ENCODE measurements at places on chromosomes 6 and 20.

DNA sequence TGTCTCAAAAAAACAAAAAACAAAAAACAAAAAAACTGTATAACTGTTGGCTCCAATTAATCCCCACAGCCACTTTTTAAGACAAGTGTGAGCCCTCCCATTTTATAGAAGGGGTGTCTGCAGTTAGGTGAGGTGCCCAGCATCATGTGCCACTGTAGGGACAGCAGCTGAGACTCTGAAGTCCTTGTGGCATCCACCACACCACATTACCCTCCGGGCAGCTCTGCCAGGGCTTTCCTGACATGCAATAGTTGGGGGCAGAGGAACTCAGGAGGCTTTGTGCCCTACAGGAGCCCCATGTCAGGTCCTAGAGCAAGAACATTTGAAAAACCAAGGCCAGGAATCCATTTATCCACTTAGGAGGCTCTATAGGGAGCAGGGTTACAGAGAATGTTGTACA lies 17.3 kb downstream of the PKIG start:
- DNase-seq = no peak

DNA sequence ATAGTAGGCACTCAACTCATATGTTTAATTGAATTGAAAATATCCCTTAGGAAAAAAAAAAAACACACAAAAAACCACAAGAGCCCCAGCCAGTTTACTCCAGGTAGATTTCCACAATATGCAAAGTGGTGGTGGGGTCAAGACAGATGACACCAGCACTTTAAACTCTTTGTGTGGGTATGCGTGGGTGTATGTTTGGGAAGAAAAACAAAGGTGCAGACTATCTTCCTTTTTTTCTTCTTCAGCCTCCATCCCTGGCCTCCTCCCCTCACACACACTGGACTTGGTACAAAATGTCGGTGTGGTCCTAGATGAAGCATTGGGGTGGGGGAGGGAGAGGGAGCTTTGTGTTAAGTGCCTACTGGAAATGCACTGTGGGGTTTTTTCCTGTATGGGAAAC lies 42.2 kb upstream of the CDKAL1 start:
- DNase-seq = no peak

GRCh38 chr6:69848552-69848951 lies 17.8 kb upstream of the COL19A1 start:
- no peak for DNase-seq

DNA sequence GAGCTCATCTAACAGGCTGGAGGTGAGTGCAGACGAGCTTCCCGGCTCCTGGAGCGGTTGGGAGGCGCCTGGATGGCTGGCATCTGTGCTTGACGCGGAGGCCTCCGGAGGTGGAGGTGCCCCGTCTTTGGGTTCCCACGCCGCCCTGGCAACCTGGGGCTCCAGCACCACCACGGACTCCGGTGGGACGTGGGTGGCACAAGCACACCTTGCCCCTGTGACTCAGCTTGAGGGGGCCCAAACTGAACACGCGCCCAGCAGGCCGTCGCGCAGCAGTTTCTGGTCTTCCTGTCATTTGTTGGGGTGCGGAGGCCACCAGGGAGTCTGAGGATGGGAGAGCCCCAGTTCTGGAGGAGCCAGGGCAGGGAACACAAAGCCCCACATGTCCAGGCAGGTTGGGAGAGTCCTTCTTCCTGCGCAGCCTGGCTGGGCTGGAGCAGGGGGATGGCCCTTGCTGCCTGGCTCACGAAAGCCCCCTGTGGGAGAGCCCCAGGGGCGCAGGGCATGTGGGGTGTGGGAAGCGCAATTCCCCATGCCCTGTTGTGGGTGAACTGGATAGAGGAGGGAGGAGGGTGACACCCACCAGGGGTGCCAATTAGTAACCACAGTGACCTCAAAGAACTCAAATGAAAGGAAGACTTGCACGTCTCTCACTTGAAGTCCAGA lies 1378.6 kb upstream of the DEFB115 start:
- DNase-seq = no peak

- DNase-seq = no peak
Observed at GRCh38 chr6:7389162-7389450, 436 bp downstream of the CAGE1 start.

DNA sequence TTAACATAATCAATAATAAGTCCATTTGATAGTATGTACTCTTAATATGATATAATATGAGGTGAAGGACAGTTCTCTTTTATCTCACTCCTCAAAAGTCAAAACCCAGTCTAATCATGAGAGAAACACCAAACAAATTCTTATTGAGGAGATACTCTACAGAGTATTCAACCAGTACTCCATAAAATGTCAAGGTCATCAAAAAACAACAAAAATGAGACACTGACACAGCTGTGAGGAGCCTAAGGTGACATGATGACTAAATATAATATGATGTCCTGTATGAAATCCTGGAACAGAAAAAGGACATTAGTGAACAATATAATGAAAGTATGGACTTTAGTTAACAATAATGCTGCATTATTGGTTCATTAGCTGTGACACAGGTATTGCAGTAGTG lies 675.1 kb downstream of the HTR1B start:
- no peak for DNase-seq

- no peak for DNase-seq
Observed at GRCh38 chr6:89580997-89581666, 57.4 kb downstream of the LYRM2 start.

DNA sequence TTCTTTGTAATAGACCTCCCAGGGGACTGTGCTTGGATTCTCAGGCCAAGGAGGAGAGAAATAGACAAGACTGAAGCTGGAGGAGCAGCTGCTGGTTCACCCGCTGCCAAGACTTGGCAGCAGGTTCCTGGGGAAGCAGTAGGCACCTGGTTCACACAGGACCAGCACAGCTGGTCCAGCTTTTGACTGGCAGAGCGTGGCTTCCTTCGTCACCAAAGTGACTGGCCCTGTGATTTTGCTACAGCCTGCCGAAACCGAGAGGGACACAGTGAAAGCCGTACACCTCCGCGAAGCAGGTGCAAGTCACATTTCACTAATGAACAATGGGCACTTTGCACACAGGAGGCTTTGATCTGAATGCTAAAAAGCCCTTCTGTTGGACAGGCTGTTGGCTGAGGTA lies 199.0 kb downstream of the RNF144B start:
- no peak for DNase-seq

DNA sequence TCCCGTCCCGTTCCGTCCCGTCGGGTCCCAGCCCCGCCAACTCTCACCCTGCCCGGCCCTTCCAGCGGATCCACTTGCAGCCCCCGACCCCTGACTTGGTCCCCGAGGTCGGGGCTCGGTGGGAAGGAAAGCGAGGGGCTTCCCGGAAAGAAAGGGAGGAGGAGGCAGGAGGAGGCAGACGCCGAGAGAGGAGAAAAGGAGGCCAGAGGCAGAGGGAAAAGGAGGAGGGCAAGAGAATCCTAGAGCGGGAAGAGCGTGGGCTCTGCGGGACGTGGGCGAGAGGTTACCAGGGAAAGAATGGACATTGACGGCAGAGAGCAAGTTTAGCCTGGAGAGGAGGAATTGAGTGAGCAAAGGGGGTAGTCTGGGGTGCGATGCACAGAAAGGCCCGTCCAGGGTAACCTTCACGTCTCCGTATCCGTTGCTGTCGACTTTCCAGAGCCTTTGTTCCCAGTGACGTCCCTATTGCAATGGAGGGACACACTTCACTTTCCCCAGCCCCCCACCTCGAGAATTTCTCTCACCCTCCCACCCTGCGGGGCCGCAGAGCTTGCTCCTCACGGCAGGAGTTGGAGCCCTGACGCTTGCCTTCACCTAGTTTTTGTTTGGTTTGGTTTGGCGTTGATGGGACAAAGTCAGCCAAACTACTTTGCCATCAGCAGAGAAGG lies 477 bp upstream of the MOXD1 start:
- DNase-seq = no peak
